GM13977 (cell line): ENCODE measurements at places on chromosomes 1 and 21.

DNA sequence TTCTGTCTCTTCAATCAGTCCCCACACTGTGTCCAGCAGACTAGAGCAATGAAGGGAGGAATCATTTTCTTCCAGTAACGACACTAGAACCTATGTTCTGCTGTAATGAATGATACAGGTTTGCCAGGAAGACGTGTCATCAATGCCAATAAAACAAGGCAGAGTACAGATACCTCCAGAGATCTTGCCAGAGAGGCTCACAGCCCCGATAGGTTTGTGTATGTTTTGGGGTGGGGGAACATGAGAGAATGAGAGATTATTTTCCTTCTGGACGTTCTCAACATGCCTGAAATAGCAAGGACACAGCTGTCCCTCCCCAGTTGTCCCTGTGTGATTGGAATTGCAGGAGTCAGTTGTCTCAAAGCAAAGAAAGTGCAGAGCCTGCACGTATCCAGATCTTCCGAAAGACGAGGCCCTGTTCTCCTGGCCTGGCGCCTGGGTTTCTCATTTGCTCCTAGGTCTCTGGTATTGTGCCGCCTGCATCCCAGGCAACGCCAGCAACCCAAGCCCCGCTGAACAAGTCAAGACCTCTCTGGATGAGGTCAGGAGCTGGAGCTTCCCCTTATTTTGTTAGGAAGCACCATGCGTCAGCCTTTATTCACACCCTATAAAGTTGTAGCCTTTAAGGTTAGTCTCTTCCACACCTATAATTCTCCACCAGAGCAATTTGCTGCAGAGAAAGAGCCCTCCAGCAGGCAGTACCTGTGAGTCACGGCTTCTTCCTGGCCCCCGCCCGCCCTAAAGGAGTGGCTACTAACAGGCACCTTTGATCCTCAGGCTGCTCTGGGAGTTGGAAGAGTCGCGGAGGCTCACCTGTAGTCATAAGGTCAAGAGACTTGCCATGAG lies 130.5 kb downstream of the TOMM20 start:
- DNase-seq, result no peak

- DNase-seq, result no peak
Observed at GRCh38 chr1:31588751-31589515, 12.6 kb downstream of the TINAGL1 start.

DNA sequence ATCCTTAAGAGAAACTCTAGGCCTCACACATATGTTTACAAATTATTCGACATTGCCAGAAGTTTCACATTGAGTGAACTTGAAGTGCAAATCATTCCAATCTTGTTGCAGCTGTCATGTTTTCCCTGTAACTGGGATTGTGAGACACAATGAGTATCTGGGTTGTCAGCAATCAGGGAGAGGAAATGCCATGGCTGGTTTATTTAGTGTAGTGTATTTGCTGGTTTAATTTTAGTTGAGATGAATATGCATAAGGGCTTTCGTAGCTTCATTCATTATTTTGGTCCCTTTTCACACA lies 54.2 kb upstream of the USP1 start:
- DNase-seq, result no peak

- DNase-seq, result no peak
Observed at GRCh38 chr1:21843996-21844395, 31.9 kb downstream of the LDLRAD2 start.

DNA sequence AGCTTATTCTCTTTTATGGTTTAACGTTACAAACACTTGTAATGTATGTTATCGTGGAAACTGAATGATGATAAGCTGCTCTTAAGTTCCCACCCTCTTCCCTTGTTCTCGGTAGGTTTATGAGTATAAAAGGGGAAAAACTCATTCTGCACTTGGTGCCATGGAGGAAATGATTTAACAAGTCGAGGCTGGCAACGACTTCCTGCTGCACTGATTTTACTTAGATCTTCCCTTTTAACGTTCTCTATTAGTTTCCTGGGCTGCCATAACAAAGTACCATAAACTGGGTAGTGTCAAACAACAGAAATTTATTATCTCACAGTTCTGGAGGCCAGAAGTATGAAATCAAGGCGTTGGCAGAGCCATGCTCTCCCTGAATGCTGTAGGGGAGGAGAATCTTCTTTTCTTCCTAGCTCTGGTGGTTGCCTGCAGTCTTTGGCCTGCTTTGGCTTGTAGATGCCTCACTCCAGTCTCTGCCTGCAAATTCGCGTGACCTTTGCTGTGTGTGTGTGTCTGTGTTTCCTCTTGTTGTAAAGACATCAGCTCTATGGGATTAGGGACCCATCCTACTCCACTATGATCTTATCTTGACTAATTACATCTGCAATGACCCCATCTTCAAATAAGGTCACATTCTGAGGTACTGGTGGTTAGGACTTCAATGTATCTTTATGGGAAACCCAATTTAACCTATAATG lies 26.3 kb downstream of the HUNK start:
- DNase-seq, result no peak
